Progenitor cell of endocrine pancreas (in vitro differentiated cells): ENCODE measurements at places on chromosomes 5 and 9. TPM values are rescaled to one million over a fixed set of nuclear protein-coding genes. Genes with fewer than 3 reads are reported as not detected.
A peak's percentile ranks its signal among the peaks of the same experiment; 100 is the strongest.

DNA sequence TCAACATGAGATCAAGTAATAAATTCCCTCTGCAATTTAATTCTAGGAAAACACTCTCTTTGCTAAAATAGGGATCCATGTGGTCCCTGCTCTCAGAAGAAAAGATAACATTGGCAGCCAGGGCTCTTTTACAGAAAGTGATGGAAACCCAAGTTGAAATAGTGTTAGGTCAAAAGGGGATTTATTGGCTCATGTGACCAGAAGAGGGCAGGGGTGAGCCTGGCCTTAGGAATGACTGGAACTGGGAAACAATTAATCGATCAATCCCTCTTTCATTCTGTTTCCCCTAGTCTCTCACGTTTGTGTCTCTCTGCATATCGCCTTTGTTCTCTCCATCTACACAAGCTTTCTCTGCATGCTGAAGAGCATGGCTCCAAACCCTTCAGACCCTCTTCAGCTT, 58.3 kb upstream of the ALDH1B1 start:
- peaks cover 21% of the 10 kb centered on the region for H3K27me3 ChIP-seq
- no peaks in the 10 kb centered on the region for H3K36me3 ChIP-seq
- peaks cover 19% of the 10 kb centered on the region for H3K4me1 ChIP-seq

- H3K4me1 ChIP-seq, result peaks cover 42% of the 10 kb centered on the region
- no peak overlapping the region for H3K27ac ChIP-seq
- H3K27me3 ChIP-seq, result no peaks in the 10 kb centered on the region
- DNase-seq, result no peak
- H3K36me3 ChIP-seq, result peaks cover 16% of the 10 kb centered on the region
Observed at GRCh38 chr9:94802251-94802650, 75.8 kb downstream of the AOPEP start.

DNA sequence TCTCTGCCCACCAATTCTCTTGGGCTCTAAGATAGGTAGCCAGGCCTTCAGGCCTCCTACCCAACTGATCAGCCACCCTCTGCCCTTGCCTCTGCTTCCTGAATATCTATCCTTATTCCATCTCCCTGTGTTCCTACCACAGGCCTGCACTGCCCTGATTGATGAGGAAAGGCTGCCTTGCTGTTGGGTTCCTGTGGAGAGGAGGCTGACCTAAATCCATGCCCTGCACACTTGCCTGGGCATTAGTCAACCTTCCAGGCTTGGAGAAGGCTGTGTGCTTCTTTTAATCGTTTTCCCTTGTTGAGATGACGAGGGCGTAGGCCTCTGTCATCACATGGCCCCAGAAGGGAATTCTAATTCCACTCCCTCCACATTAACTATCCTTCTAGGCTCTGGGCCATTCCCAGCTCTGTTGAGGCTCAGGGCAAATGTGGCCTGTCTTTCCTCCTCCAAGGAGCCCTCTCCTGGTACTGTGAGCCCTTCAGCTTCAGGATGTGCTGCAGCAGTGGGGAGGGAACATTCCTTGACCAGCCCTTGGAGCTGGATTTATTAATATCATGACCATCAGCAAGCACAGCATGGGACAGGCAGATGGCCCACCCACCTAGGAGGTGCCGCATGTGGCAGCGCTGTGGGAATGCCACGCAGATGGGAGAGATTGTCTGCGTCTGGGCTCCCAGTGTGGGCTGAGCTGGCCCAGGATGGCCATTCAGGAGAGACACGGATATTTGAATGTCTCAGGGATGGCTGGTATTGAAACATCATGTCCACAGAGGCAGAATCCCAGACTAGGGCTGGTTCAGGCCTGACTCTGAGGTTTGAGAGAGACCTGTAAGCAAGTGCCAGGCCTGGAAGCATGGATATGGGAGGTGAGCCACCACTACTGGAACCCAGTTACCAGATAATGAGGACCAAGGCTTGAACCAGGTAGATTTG, 40.9 kb downstream of the ANGPTL2 start:
- H3K27me3 ChIP-seq, result peaks cover 18% of the 10 kb centered on the region
- H3K36me3 ChIP-seq, result peaks cover 14% of the 10 kb centered on the region
- DNase-seq, result no peak
- H3K4me1 ChIP-seq, result peaks cover 4% of the 10 kb centered on the region

- H3K4me3 ChIP-seq, result no peak overlapping the region
- no peak overlapping the region for H3K27ac ChIP-seq
- no peaks in the 10 kb centered on the region for H3K4me1 ChIP-seq
- no peak for DNase-seq
- no peaks in the 10 kb centered on the region for H3K27me3 ChIP-seq
Observed at GRCh38 chr9:103802068-103802467, 292.0 kb upstream of the SMC2 start.

GRCh38 chr9:35553670-35554543, 51.2 kb upstream of the TESK1 start:
- no peaks in the 10 kb centered on the region for H3K27me3 ChIP-seq
- DNase-seq, result peak; percentile 20
- no peak overlapping the region for H3K27ac ChIP-seq
- H3K36me3 ChIP-seq, result peaks cover 4% of the 10 kb centered on the region

The LEAP2 gene
- 1.7 and 2.0 TPM in 2 replicates for total RNA-seq
